ENCODE measurements at places on chromosomes 13 and 19.

DNA sequence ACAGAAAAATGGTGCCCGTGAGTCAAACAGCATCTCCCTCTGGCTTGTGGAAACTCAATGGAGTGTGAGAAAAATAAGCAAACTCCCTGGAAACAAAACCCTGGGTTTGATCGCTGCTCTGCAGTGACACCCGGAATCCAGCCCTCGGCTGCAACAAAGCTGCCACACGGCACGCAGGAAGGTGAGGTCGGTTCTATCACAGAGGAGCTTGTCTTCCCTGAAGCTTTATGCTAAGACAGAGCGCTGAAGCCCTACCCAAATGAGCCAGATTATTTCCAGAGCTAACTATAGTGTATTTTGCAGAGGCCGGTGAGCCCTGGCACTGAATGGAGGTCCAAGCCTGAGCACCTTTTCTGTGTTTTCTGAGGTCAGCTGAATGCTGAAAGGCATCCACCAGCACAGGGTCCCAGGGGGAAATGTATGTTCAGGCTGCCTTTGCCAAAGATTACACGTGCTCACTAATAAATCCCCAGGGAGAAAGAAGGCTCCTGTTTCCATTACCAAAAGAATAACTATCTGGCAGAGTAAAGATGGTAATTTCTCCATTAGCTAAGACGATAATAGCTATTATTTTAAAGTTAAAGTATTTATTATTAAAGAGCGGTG is 77.8 kb downstream of the TSHZ3 start:
- no peak for DNase-seq

DNA sequence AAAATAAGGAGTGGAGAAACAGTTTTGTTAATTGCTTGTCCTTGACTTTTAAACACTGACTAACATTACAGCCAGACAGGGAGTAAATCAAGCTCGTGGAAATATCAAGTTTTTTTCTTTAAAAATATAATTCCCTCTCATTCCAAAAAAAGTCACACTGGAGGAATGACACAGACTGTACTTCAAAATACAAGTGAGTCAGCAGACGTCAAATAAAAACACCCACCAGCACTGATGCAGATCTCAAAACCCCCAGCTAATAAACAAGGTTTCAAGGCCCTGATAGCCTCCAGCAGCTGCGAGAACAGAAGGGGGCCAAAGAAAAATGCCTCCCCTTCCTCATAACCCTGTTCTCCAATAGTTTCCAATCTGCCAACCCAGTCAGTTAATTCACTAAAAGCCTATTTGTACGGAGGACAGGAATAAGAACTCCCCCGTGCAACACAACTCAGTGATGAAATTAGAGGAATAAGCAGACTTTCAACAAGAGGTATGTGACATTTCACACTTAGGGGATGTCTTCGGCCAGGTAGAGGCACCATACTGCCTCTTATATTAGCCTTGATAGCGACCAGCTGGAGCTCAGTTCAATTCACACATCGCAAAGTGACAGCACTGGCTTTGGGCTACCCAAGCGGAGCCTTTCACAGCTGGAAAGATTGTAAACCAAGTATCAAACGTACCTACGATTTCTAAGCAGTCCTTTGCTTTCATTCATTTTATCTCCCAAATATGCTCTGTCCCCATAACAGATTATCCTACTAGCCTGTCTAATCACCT is 561.0 kb upstream of the KLF12 start:
- no peak for DNase-seq

GRCh38 chr13:37944081-37944868 is 74.7 kb upstream of the TRPC4 start:
- DNase-seq = no peak

- no peak for DNase-seq
Observed at GRCh38 chr13:65300220-65300619, 1929.9 kb downstream of the PCDH9 start.

- no peak for DNase-seq
Observed at GRCh38 chr19:23561341-23561740, 125.7 kb downstream of the ZNF675 start.

DNA sequence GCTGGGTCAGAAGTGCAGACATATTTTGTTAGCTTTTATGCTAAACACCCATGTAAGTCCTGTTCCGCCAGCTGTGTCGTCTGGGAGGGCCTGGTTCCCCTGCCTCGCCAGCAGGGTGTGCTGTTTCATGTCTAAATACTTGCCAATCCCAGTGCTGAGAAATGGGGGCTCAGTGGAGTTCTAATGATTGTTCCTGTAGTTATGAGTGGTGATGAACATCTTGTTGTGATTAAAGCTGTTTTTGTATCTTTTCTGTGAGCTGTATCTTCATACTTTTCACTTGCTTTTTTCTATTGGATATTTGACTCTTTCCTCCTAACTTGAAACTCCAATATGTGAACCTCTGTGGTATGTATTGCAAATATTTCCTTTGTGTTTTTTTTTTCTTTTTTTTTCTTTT is 32.7 kb downstream of the KDM4B start:
- DNase-seq = no peak

DNA sequence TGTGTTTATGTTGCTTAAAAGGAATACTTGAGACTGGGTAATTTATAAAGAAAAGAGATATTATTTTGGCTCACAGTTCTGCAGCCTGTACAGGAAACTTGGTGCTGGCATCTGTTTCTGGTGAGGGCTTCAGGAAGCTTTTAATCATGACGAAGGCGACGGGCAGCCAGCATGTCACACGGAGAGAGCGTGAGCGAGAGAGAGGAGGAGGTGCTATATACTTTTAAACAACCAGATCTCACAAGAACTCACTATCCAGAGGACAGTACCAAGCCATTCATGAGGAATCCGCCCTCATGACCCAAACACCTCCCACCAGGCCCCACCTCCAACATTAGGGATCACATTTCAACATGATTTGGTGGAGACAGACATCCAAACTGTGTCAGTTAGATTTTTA is 163.4 kb upstream of the TSC22D1 start:
- no peak for DNase-seq

DNA sequence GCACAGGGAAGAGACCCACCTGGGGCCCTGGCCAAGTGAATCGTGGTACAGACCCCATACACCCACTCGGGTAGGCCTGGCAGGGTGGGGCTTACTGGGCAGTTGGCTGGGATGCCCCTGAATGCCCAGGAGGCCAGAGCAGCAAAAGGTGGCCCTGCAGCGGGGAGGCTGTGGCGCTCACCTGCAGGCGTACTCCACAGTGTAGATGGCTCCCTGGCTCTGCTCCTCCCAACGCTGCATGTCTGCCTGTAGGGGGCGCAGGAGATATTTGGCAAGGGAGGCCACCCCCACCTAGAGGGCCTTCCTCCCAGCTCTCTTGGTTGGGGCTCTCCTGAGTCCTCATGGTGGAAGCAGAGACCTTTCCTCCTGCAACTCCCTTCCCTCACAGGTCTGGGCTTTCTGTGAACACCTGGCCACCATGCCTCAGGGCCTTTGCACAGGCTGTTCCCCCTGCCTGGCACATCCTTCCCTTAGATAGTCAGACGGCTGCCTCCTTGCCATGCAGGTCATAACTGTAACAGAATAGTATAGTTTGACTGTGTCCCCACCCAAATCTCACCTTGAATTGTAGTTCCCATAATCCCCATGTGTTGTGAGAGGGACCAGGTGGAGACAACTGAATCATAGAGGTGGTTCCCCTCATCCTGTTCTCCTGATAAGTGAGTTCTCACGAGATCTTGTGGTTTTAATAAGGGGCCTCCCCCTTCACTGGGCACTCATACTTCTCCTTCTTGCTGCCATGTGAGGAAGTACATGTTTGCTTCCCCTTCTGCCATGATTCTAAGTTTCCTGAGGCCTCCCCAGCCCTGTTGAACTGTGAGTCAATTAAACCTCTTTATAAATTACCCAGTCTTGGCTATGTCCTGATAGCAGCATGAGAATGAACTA is 5.9 kb downstream of the BORCS8 start:
- peak; percentile 19 for DNase-seq

- DNase-seq = no peak
Observed at GRCh38 chr19:55094456-55095259, 19.0 kb downstream of the EPS8L1 start.

All from NCI-H774 (cell line).